ENCODE measurements at places on chromosomes 5 and 9.

DNA sequence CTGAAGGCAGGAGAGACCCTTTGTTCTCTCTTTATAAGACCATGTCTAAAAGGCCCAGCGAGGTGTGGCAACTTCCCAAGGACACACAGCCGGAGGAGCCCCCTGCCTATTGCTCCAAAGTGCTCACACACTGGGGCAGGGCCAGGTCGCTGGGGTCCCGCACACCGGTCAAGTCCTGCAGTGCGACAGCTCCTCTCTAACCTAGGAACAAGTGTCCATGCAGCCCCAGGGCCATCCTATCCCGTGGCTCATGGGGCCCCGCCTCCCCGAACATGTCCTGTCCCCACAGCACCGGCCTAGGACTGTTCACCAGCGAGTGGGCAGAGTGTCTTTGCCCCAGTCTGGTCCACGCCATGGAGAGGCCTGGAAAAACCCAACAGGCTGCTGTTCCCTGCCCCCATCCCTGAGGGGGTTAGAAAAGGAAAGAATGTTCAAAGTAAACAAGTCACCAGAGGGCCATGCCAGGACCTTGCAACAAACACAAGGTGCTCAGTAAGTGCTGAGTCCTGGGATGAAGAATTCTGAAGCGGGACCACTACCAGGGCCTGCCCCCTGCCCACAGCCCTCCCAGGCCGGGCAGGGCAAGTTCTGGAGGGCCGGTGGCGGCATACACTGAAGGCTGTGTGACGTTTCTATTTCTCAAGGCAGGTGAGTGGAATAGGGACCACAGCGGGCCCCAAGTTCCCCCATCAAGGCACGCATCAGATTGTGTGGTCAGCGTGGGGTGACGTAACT lies 938 bp downstream of the NINJ1 start:
- DNase-seq = no peak

DNA sequence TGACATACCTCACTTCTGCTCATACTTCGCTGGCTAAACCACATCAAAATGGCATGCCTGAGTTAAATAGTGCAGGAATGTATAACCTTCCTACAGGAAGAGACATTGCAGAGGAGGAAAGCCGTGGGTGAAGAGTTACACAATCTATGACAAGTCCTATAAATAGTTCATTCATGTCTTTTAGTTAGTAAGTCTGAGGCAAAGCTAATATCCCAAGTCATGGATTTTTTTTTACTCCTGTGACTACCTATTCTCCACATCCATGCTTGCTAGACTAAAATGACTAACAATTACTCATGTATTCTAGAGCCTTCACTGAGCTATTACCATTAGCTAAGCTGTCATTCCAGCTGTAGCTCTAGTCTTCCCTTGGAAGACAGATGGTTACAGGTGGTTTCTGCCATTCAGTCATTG lies 391.3 kb downstream of the NR2F1-AS1 start:
- no peak for DNase-seq

DNA sequence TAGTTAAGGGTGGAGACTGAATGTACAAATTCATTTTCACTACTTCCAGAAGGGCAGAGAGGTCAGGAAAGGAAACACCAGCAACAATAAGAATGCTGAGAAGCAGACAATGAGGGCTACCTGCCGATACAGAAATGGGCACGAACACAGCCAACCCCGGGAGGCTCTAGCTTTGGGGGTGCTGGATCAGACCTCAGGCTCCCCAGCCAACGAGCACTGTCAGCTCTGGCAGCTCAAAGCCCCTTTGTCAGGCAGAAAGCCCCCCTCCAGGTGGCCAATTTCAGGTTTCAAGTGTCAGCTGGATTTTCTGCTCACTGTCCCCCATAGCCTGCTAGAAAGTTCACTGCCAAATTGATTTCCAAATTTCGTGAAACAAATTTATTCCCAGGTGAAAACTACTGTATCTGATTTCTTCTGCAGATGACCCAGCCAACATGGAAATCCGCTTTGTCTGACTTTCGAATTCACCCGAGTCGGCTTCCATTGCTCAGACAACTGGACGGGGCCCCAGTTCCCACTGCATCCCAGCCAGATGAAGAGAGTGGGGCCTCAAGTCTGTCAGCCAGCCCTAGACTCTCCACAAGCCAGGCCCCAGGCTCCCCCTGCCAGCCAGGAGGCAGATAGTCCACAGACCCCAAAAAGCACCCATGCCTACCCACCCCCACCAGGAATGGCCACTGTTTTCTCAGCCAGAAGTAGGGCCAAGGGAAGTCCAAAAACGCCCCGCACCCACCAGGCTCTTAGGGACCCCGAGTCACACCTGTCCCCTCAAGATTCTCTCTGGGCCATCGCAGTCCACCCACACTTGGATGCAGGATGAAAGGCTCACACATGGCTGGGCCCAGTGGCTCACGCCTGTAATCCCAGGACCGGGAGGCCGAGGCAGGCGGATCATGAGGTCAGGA lies 96.5 kb upstream of the PHYKPL start:
- no peak for DNase-seq

DNA sequence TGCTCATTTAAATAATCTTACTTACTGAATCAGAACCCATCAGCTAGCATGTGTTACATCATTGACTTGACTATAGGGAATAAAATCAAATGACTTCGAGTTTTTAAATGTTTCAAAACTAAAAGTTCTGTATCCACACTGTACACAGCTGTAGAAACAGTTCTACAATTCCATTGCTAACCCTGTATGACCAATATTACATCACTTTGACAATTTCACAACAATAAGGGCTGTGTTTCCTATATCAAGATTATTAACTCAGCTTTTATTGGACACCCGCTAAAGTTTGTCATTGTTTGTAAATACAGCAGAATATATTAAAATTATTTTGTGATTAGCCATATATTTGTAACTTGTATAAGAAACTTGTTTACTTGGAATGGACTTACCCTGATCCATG lies 540.8 kb downstream of the PRELID2 start:
- DNase-seq = no peak

Measured in CD4-positive, alpha-beta T cell treated with Interleukin-6 for 4 hours (primary cell).